NCI-H526 (cell line): ENCODE measurements at places on chromosomes 16 and 17.

DNA sequence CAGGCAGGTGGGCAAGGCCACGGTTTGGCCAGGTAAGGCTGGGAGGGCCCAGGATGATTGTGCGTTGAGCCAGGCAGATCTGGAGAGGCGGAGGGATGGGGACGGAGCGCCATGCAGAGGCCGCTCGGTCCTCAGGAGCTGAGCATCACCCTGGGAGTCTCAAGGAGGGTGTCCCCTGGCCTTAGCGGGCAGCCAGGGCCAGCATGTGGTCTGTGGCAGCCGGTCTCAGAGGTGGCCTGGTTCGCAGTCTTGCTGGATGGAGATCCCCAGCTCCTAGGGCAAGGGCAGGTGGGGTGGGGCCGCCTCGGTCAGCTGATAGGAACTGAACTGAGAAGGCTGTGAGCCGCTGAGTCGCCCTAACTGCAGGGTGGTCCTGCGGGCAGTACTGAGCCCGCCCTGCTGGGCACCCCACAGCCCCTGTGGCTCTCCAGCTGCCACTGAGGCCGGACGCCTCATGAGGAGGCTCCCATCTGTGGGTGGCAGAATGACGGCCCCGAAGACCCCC lies 11.6 kb upstream of the CDH15 start:
- DNase-seq: no peak

GRCh38 chr16:73190256-73190655 lies 142.3 kb upstream of the ZFHX3 start:
- DNase-seq: no peak

GRCh38 chr16:49049191-49049590 lies 232.4 kb downstream of the CBLN1 start:
- no peak for DNase-seq

GRCh38 chr17:11331547-11332513 lies 90.8 kb downstream of the SHISA6 start:
- no peak for DNase-seq

DNA sequence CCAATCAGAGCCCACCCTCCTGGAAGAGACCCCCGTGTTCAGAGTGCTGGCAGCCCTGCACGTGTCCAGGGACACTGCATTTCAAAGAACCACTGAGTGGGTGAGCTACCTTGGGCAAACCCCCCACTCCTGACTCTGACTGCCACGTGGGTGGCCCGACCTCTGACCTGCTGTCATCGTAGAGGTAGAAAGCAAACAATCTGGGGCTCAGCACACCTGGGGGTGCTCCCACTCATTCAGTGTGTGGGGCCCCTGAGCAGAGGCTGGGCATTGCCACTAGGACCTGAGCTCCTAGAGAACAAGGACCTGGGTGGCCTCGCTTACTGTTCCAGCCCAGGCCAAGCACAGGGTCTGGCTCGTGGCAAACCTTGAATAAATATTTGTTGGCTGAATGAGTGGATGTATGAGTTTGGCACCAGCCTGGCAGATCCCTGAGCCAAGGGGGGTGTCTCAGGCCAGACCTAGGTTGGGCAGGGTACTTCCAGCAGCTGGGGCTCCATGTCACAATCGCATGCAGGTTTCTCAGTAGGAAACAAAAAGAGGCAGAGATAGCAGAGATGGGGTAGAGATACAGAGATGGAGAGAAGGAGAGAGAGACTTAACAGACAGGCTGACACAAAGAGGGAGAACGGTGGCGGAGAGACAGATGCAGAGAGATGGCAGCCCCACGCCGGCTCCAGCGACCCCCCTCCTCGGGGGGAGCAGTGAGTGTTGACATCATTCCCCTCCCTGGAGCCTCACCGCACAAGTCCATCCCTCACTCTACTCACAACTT lies 5.4 kb upstream of the DRC7 start:
- no peak for DNase-seq

- no peak for DNase-seq
These were observed 17.5 kb downstream of the UNC13D start for GRCh38 chr17:75826561-75827307.

- DNase-seq: peak; percentile 53
These were observed 547 bp downstream of the PLCD3 start for GRCh38 chr17:45131616-45132319.

DNA sequence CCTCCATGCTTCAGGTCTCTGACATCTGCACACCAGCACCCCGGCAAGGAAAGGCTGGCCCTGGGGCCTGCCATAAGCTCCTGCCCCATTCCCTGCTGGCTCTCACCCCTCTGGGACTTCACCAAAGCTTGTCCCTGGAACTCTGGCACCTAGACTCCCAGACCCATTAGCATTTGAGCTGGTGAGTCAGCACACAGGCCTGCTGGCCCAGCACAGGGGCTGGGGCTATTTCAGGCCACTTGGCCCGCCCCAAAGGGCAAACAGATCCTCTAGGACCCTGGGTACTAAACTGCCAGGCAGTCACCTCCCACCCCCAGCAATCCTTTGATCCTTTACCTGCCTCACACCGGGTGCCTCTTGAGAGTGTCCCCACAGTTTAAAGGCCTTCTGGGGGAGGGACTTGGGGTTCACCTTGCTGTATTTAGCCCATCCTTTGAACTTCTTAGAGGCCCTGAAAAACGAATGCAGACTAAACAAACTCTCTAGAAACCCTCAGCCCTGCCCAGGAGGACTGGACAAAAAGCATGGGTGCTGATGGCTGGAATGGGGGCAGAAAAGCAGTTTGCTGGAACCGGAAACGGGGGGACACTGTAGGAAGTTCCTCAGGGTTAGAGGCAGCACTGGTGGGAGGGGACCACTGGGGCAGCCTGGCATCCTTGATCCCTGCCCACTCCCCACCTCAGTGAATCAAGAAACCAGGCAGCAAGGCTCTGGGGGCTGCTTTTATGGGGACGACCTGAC lies 3.2 kb upstream of the SAMD14 start:
- DNase-seq: no peak

GRCh38 chr17:57213180-57213825 lies 43.0 kb upstream of the MSI2 start:
- DNase-seq: no peak

DNA sequence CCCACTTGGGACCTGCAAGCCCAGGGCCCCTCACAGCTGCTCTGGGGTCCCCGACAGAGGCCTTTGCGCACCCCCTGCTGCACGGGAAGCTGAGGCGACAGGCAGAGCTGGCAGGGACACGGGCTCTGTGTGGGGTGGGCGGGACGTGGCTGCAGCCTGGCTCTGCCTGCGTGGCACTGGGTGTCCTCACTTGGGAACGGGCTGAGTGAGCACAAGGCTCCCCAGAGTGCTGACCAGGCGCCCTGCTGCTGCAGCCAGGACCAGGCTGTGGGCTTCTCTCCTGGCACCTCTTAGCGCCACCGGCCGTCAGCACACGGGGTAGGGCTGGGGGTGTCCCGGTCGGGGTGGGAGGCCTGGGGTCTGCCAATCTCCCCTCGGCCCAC lies 6.6 kb downstream of the C1QTNF8 start:
- no peak for DNase-seq

GRCh38 chr17:70377654-70378053 lies 208.3 kb downstream of the KCNJ2 start:
- DNase-seq: no peak

DNA sequence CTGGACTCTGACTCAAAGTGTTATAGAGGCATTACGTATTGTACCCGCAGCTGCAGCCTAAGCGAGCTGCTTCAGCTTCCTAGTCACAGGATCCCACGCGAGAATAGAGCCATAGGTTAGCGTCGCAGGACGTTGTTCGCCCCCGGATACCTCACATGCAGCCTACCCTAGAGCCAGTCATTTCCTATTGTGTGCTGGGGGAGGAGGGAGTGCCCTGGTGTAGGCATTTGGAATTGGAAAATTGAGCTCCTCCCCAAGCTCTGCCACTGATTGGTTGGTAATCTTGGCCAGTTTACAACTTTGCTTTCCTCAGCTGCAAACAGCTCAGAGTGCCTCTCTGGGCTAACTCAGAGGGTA lies 530 bp downstream of the NAA60 start:
- DNase-seq: no peak

GRCh38 chr17:9705745-9706144 lies 60.4 kb downstream of the USP43 start:
- no peak for DNase-seq

DNA sequence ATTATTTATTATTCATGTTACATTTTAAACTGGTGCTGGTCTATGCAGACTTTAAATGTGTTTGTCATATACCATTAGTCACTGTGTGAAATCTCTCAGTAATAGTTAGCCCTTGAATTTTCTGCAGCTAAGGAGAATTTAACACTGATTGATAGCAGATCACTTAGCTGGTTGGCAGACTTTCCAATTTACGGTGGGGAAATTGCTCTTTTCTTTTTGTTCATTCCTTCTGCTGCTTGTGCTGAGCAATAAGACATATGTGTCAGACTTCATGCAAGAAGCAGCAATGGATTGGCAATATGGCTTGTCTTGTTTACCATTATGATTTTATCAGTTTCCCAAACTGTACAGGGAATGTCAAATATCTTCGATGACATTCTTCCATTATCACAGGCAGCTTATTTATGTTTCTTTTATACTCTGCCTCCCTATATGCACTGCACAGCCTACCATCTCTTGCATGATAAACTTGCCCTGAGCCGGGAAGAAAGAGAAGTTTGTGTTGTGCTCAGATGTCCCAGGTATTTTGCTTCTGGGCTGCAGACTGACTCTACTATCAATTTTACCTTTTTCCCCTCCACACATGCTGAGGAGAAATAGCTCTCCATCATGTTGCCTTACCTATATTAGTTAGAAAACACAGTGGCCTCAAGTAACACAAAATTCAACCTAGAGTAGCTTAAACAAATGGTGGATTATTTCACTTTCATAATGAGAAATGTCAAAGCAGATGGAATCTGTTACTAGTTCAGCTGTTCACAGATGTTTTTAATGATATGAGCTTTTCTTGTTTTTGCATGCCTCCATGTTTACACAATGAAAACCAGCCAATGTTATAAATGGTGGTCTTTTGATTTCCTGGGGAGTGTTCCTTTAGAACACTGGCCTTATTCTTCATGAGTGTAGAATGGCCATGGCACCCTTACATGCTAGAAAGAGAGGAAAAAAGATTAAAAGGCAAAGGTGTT lies 968.1 kb upstream of the GOT2 start:
- no peak for DNase-seq

- no peak for DNase-seq
These were observed 3.9 kb downstream of the SPNS2 start for GRCh38 chr17:4502466-4503154.

- DNase-seq: peak; percentile 73
These were observed 16.6 kb downstream of the COPRS start for GRCh38 chr17:31842195-31843069.

GRCh38 chr17:46848534-46848933 lies 2.8 kb upstream of the WNT9B start:
- DNase-seq: no peak

- DNase-seq: no peak
These were observed 9.6 kb downstream of the SDK2 start for GRCh38 chr17:73634629-73635028.

DNA sequence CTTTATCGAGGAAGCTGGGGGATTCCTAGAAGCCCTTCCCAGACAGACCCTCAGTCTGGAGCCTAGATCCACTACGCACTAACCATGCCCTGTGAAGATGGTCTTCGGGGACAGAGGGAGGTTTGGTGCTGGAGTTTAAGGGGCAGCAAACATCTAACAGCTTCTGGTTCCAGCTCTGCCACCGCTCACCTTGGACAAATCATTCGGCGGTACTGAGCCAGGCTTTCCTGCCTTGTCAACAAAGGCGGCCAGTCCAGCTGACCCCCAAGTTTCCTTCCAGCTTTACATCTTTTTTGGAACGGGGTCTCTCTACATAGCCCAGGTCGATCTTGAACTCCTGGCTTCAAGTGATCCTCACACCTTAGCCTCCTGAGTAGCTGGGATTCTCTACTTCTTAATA lies 369 bp upstream of the GJD3 start:
- no peak for DNase-seq

- DNase-seq: no peak
These were observed 96.9 kb downstream of the ADCY9 start for GRCh38 chr16:4019371-4019791.

- peak; percentile 18 for DNase-seq
These were observed 5.9 kb upstream of the DNAH17 start for GRCh38 chr17:78583091-78583490.

DNA sequence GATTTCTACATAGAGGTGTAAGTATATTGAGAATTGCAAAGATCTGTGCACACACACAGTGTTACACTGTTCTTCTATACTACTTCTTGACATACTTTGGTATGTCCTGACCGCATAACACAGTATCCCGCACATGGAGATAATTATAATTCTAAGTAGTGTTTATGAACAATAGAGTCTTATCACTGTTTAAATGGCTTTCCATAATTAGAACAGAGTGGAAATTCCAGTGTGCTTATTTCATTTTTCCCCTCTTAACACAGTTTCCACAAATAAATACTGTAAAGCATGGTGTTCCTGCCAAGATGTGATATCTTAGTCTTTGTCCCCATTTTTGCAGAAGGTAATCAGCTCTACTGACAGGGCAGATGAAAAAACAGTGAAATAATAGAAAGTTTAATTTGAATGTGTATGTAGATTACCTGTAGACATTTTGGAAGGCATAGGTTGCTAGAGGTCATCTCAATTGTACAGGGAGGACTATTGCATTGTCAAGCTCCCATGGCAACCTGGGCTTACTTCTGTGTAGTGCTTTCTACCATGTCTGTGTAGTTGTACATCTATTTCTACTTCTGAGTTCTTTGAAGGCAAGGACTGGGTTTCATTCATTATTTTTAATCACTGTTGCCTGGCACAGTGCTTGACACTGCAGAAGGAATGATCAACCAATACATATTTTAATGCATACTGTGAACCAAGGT lies 10.1 kb upstream of the KRT28 start:
- DNase-seq: no peak

DNA sequence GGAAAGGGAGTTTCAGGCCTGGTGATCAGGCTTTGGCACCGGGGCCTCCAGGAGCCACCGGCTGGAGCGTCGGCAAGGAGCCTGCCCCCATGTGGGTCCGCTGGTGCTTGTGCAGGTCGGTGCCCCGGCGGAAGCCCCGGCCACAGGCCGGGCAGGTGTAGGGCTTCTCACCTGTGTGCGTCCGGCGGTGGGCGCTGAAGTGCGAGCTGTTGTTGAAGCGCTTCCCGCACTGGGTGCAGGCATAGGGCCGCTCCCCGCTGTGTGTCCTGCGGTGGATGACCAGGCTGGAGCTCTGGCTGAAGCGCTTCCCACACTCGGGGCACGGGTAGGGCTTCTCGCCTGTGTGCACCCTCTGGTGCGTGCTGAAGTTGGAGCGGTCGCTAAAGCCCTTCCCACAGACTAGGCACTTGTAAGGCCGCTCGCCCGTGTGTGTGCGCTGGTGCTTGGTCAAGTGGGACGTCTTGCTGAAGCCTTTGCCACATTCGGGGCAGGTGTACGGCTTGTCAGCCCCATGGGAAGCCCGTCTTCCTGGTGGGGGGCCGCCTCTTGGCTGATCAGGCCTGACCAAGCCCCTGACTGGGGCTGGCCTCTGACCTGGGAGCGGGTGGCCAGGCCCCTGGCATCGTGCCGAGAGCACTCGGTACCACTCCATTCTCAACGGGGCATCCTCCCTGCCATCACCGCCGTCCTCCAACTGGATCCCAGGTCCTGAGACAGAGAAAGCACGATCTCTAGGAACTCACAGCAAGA lies 14.4 kb downstream of the ZNF500 start:
- DNase-seq: no peak
